ENCODE measurements at places on chromosomes 3 and 15.

DNA sequence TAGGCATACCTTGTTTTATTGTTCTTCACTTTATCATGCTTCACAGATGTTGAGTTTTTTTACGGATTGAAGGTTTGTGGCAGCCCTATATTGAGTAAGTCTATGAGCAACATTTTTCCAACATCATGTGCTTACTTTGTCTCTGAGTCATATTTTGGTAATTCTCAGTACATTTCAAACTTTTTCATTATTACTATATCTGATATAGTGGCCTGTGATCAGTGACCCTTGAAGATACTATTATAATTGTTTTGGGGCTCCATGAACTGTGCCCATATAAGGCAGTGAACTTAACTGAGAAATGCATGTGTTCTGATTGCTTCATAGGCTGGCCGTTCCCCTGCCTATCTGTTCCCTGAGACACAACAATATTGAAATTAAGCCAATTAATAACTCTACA is 42.8 kb upstream of the NSMCE3 start:
- no peak for DNase-seq

DNA sequence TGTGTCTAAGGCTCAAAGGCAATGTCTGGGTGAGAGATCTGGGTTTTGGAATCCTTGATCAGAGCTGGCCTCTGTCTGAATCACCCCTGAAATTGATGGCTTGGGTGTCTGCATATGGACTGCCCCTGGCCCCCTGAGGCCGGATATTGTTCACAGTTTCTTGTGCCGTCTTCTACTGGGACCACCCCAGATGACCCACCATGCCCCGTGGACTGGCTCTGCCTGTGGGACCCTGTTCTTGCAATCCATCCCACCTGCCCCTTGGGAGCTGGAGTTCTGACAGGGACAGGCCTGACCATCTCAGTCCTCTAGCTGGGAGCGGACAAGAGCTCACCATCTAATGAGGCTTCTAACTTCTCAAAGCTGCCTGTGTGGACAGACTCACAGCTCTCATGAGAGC is 119.9 kb downstream of the FAM43A start:
- DNase-seq, result no peak

DNA sequence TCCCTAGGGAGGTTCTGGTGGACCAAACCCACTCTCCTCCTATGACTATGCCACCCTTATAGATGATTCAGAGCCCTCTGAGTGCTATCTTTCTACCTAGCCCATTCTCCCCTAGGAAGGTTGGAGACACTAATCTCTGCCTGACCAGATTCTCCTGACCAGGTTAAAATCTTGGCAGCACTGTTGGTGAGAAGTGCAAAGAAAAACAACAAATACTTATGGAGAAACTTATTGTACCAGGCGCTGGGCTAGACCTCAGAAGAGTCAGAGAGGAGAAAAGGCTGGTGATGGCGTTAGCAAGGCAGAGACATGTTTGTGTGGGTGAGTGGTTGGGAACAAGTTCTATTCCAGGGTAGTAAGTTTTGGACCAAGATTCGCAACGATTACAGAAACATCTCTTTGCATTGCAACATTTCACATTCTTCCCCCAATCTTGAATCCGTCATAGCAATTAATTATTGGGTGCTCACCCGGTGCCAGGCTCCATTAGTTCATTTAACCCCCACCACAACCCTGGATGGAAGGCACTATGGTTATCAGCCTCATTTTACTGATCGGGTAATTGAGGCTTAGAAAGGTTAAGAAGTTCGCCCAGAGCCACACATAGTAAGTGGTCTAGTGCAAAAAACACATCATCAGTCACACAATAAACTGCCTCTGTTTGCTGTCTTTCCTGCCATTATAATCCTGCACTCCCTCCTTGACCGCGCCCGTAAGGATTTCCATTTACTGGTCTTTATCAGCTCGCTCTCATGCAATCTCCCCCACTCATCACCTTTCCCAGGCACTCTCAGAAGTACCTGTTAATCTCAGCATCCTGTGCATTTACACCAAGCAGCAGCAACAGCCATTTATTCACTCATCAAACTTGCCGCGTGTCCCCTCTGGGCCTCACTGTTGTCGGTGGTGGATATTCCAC is 655 bp upstream of the TSPAN3 start:
- no peak for DNase-seq

DNA sequence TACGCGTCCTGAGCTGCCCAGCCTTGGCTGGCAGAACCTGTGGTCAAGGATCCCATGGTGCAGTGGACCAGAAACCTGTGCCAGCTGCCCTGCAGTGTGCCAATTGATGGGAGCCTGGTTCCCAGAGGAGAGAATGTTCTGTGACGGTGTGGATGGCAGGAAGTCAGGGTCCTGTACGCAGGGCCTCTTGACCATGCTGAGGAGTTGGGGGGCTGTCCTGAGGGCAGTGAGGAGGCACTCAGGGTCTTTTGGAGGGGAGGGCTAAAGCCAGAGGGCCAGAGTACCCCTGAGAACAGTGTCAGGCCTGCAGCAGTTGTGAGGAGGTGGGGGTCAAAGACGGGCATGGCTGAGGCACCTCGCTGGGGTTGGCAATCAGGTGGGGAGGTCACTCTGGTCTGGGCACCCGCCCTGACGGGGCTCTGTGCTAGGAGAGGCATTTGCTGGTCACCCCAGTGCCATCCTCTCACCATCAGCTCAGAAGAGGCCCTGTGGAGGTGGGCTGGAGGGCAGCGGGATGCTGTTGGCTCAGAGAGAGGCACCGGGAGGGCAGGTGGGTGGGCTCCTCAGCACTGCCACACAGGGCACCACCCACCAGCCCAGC is 61.0 kb downstream of the SCN5A start:
- peak; percentile 2 for DNase-seq

GRCh38 chr15:45027220-45027619 is 4.2 kb downstream of the SORD start:
- no peak for DNase-seq

DNA sequence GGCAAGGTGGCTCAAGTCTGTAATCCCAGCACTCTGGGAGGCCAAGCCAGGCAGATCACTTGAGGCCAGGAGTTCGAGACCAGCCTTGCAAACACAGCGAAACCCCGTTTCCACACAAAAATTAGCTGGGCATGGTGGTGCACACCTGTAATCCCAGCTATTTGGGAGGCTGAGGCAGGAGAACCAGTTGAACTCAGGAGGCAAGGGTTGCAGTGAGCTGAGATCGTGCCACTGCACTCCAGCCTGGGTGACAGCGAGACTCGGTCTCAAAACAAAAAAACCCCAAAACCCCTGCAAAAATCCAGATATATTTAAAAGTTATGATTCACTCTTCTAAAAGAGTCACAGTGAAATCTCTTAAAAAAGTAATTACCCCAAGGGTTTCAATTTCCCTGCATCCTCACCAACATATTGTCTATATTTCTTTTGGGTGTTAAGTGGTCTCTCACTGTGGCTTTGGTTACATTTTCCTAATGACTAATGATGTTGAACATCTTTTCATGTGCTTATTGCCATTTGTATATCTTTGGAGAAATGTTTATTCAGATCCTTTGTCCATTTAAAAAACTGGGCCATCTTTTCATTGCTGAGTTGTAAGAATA is 73.2 kb upstream of the UBP1 start:
- DNase-seq, result no peak

DNA sequence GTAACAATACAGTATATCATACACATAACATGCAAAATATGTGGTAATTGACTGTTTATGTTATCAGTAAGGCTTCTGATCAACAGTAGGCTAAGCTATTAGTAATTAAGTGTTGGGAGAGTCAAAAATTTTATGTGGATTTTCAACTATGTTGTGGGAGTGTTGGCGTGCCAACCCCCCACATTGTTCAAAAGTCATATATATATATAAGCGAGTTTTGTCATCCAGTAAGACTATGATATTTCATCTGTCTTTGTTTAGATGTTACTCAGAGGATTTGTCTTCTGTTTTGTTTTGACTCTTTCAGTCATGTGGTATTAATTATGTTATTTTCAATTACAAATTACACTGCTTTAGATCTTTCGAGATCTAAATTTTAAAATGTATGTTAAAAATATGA is 51.0 kb upstream of the RAP2B start:
- DNase-seq, result no peak
